Stimulated activated CD8-positive, alpha-beta memory T cell treated with anti-CD3 and anti-CD28 coated beads, Interleukin-15, amount 100 ng/mL, for 48 hours (primary cell): ENCODE measurements at places on chromosomes 13 and 19.
A peak's percentile ranks its signal among the peaks of the same experiment; 100 is the strongest.

DNA sequence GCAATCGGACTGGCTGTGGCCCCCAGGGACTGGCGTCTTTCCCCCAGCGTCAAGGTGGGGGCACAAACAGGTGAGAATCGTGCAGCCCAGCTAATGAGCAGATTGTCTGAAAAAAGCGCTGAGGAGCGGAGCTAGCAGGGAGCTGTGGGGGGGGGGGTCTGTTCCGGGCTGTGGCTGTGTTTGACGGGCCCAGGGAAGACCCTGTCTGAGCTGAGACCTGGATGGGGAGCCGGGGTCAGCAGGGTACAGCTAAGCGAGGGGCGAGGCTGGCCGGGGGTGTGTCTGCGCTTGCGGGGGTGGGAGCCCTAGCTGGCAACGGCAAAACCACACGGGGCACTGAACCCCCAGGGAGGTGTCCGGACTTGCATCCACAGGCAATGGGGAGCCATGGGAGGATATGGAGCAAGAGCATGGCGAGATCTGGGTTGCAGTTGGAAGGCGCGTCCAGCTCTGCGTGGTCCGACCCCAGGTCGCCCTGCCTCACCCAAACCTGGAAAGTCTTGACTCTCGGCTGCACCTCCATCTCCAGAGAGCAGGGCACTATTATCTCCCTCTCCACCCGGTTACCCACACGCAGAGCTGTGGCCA is 4.6 kb downstream of the LINGO3 start:
- DNase-seq = no peak

- no peak for DNase-seq
These were observed 47.3 kb downstream of the MPHOSPH8 start for GRCh38 chr13:19680751-19681150.

- DNase-seq = no peak
These were observed 10.2 kb downstream of the C19orf12 start for GRCh38 chr19:29704562-29705558.

DNA sequence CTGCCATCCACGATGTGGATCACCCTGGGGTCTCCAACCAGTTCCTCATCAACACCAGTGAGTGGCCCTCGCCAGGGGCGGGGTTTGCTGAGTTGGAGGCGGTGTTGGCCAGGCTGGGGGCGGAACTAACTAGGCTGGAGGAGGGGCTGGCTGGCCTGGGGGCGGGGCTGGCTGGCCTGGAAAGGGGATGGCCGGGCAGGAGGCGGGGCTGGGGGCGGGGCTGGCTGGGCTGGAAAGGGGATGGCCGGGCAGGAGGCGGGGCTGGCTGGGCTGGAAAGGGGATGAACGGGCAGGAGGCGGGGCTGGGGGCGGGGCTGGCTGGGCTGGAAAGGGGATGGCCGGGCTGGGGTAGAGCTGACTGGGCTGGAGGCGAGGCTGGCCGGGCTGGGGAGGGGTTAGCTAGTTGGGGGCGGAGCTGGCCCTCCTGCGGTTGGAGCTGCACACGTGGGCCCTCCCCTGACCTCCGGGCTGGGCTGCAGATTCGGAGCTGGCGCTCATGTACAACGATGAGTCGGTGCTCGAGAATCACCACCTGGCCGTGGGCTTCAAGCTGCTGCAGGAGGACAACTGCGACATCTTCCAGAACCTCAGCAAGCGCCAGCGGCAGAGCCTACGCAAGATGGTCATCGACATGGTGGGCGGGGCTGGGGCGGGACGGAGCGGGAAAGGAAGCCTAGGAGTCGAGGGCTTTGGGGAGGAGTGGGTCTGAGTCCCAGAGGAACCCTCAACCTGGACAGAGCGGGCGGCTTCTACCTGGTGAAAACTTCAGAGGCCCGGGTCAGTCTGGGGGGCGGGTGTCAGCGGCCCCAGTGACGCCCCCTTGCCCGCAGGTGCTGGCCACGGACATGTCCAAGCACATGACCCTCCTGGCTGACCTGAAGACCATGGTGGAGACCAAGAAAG is 41.0 kb downstream of the PDE4A start:
- peak; percentile 82 for DNase-seq

DNA sequence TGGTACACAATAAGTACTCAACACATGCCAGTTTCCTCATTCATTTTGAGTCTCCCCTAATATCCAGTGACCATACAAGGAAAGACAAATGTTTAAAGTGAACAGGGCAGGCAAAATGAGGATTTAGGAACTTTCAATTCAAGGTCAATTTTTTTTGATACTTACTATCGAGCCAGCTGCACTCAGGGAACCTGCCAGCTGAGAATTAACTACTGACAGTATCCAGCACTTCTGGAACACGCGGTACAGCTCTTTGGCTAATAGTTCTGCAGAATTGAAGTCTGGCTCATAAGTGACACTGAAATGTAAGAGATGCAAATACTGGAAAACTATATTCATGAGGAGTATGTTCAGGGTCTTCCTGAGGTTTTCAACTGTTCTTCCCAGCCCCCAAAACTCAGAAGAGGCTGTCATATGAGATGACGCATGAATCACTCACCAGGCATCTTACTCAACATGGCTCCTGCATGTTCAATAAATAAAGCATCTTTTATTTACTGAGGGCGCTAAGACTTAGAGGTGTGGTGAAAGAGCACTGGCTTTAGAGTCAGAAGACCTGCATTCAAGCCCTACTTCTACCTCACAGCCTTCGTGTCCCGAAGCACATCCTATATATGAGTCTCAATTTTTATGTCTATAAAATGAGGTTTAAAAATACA is 25.6 kb downstream of the RUBCNL start:
- no peak for DNase-seq

- no peak for DNase-seq
These were observed 3.8 kb downstream of the APC2 start for GRCh38 chr19:1453525-1454364.

DNA sequence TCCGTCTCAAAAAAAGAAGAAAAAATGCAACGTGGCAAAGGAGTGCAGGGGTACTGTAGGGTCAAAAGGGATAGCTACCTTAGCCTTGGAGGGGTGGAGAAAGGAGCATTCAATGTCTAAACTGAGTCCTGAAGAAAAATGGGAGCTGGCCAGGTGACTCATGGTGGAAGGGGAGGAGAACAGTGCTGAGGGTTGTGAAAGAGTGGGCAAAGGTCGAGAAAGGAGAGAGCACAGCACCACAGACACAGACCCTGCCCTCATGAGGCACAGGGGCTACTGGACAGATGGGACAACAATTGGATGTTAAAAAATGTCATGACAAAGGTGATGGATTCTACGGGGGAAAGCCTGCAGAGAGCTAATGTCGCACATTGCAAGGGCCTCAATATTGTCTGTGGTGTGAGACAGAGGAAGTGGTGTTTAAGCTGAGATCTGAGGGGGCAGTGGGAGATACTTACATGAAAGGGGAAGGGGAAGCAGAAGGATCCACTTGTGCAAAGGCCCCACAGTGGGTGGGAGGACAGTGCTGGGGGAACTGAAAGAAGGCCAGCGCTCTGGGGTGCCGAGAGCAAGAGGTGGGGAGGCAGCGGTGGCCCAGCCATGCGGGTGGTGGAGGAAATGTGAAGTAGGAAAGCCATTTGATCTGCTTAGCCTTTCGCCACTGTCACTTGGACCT is 42.9 kb upstream of the URAD start:
- DNase-seq = no peak
